CD4-positive, alpha-beta T cell treated with Interleukin-4 for 4 hours (primary cell): ENCODE measurements at places on chromosomes 4 and X.

DNA sequence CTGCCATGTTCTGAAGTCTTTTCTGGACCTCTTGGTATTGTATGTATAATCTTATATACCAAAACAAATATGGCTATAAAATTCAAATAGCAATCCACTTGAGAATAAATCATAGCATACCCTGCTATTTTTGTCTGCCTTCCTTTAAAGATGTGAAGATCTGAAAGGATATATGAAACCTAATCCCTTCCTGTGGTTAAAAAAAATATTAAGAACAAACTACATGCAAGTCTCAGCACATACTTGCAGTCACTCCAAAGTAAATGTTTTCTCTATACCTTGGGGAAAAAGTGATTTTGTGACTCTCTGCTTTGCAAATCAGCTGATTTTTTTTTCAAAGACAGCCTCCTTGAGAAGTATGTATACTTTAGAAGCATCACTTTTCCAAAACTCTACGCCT lies 322.9 kb downstream of the ANKRD50 start:
- no peak for DNase-seq

GRCh38 chrX:13256603-13257002 lies 63.2 kb downstream of the ATXN3L start:
- no peak for DNase-seq

DNA sequence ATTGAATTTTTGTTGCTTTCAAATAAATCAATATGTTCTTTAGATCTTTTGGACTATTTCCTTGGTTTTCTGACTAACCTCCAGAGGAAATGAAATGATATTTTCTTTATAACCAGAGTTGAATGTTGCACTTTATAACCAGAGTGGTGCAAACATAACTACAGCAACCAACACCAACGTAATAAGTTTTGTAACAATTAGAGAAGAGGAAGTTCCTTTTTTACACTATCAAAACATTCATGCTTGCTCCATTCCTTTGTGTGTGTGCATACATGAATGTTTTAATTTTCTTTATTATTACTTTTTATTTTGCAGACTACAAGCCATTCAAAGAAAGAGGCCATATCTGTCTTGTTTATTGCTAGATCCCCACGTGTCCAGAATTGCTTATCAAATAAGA lies 193.0 kb upstream of the PPP3CA start:
- DNase-seq: no peak

- no peak for DNase-seq
These were observed 63.4 kb downstream of the GPR50 start for GRCh38 chrX:151239751-151240150.

DNA sequence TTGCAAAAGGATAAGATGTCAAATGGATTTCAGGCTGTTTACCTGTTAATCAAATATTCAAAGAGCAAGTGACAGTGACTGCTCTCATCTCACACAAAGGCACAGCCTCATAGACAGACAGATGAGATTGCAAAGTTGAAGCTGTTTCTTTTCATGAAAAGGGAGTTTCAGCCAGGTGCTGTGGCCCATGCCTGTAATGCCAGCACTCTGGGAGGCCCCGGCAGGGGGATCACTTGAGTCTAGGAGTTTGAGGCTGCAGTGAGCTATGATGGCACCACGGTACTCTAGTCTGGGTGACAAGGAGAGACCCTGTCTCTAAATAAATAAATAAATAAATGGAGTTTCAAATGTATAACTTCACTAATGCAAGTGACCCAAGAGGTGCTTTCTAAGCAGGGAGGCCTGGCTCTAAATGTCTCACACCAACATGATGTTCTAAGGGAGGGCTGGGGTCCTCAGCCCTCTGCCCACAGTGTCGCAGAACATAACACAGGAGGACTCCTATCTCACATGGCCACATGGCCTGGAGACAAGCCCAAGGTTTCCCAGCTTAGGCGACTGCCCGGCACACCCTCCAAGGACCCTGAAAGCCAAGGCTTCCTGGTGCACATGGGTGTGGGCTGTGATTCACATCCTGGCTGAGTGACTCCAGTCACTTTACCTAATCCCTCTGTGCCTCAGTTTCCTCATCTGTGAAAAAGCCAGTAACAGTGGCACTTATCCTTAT lies 26.8 kb downstream of the PPP2R2C start:
- no peak for DNase-seq

DNA sequence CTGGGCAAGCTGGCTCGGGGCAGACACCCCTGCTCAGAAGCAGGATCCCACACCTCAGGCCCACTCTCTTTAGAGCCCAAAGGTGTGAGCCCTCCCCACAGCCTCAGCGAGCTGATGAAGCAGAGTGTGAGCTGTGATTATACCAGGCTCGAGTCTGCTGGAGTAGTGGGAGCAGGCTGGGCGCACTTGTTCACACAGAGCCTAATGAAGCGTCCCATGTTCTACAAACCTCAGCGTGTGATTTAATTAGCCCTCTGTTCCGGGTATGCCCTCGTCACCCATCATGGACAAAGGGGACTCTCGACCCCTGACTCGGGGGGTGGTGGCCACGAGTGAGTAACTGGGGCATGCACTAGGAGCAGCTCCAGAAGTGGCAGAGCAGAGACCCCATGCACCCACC lies 62.3 kb downstream of the PPP2R2C start:
- DNase-seq: no peak
